ENCODE measurements at places on chromosomes 2 and 18.

DNA sequence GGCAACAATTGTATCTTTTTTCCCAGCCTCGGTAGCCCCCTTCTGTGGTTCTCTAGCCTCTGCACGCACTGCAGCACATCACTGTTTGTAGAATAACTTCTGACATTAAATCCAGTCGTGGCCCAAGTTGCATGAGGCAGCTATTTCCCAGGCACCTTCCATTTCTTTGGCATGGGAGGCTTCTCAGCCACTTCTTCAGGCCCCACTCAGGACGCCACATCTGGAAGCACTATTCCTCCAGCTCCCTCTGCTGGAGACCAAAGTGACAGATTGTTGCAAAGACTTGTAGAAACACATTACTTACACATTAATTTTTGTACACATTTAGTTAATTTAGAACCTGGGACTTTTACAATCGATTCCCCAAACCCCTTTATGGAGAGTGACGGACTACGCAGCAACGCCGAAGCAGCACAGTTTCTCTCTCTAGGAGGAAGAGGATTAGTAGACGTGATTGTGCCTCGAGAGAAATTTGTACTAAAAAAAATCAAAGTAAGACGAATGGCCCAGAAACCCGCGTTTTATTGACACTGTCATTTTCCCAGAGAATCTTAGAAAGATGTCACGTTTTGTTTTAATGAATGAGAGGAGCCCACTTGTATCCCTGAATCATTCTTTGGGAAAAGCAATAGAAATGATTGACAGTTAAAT is 57.8 kb upstream of the RGPD5 start:
- DNase-seq = no peak

DNA sequence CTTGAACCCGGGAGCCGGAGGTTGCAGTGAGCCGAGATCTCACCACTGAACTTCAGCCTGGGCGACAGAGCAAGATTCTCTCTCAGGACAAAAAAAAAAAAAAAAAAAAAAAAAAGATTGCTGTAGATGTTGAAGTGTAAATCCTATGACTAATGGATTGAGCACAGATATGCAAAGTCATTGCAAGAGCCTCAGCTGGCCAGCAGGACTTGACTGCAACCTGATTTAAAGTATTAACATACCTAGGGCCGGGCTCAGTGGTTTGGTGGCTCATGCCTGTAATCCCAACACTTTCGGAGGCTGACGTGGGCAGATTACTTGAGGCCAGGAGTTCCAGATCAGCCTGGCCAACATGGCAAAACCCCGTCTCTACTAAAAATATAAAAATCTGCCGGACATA is 103.4 kb upstream of the MSH2 start:
- DNase-seq = no peak

DNA sequence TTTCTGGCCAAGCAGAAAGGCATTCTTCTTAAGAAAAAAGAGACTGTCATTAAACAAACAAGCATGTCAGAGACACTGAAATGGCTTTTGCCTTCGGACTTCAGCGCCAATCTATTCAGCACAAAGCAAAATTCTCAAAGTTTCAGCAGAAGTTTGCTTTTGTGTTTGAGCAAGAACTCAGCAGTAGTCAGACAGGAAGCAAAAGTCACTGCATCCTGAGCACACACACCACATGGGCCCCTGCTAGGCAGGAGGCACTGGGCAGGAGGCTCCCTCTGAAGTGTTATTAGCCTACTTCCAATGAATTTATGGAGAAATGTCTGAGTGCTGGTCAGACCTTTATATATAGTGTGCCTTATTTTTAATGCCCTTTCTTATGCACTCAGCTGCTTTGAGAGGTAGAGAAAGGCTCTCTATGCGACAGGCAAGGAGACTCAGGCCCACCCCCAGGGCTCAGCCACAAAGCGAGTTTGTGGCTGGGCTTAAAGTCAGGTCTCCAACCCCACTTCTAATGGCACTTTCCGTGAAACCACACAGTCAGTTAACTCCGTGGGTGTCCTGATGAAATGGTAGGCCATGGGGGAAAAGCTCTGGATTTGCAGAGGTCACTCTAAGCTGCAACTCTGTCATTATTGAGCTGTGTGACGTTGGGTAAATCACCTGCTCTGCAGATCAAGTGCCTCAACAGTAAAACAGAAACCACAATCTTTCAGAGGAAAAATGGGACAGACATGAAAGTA is 161.0 kb upstream of the TMEM200C start:
- DNase-seq = no peak

GRCh38 chr2:213703406-213704098 is 419.3 kb downstream of the SPAG16 start:
- no peak for DNase-seq

DNA sequence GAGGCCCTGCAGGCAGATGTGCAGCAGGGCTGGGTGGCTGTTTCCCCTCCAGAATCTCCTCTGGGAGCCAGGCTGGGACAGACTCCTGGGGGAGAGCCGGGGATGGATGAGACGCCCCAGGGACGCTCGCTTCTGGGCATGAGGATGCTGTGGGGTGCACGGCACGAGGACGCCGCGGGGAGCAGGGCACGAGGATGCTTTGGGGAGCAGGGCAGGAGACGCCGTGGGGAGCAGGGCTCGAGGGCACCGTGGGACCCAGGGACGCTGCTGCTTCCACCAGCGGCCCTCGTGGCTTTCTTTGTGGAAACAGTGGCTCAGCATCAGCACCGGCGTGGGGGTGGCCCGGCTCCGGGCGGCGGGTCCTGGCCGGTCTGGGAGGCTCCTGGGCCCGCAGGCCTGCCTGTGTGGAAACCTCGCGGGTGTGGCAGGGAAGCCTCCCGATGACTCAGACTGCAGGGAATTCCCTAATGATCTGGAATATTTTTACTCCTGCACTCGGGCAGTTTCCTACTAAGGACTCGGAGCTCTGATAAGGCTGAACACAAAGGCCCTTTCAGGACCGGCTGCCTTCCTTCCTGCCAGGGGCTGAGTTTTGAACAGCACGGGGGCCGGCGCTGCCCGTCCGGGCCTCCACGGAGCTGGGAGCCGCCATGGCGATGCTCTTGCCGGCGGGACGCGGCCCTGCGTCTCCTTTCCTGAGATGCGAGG is 62.6 kb downstream of the NFATC1 start:
- DNase-seq = no peak

Measured in effector CD4-positive, alpha-beta T cell (primary cell).